Activated CD4-positive, alpha-beta T cell treated with anti-CD3 and anti-CD28 coated beads, Interleukin-2, amount 10 ng/mL, durations not matched to agents 24 days and 14 days (primary cell): ENCODE measurements at places on chromosomes 4 and X. TPM values are rescaled to one million over a fixed set of nuclear protein-coding genes. Genes with fewer than 3 reads are reported as not detected.

AFP gene
- not detected in 2 replicates for total RNA-seq

BEX4 gene
- 4.2 and 5.9 TPM in 2 replicates for total RNA-seq

DNA sequence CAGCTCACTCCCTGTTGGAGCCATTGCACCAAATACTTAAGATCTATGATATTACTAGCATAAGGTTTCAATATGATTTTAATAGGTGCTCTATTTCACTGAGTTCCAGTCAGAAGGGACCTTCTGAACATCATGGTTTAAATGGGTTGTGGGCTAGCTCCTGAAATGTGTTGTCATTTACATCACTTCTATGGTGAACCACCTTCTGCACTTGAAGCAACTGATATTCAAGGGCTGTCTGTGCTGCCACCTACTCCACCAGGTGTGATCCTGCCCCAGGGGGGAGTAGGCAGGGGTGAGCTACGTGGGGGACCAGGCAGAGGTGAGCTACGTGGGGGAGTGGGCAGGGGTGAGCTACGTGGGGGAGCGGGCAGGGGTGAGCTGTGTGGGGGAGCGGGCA, 35.2 kb downstream of the RNF175 start:
- DNase-seq: no peak

DNA sequence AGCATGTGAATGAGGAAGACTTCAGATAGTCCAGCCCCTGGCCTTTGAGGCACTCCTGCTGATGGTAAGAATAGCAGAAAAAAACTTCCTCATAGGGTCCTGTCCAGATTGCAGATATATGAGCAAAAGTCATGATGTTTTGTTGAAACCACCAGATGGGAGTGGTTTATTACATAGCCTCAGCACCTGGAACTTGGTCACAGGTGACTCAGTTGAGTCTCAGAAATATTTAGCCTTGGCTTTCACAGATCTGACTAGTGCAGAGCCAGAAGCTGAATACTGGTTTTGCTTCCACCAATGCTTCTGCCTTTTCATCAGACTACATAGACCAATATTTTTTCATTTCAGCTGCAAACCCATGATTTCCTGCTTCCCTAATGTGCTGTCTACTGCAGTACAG, 994.9 kb upstream of the SLIT2 start:
- no peak for DNase-seq

SHISA3 gene
- total RNA-seq: 0.09 and 0.23 TPM in 2 replicates

DNA sequence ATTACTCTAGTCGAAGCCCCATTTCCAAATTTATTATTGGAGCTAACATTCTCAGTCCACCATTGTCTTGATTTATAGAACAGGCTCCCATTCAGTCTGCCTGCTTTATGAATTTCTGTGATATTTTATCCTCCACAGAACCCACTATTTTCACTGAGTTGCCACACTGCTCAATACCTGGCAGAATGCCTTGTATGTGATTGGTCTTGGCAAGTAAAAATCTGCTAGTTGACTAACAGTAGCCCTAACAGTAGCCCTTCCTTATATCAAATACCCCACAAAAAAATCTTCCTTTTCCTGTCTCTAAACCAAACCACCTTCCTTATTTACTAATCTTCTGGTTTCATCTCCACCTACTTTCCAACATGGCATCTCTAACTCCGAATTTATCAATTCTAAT, 82.6 kb downstream of the CHM start:
- DNase-seq: no peak

VCX3A gene
- total RNA-seq: not detected in 2 replicates

- DNase-seq: no peak
Measured at GRCh38 chr4:56468097-56468422, 643 bp downstream of the SRP72 start.

DNA sequence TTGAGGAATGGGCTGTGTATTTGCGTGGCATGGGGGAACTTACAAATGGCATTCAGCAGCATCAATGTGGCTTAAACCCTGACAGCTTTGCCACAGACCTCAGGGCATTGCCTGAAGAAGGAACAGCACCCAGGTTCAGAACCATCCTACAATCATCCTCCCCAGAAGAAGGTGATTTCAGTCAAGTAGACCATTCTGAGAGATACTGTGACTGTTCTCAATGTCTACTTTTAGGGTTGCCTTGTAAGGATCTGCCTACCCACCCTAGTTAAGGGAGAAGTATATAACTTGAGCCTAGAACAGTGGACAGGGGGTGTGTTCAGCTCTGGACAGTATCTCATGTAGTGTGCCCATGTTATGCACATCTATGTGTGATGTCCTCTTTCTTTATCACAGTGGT, 1.6 kb upstream of the FGF5 start:
- no peak for DNase-seq

- no peak for DNase-seq
Measured at GRCh38 chr4:25795566-25796454, 67.0 kb downstream of the SEL1L3 start.

GPR78 gene
- total RNA-seq: not detected in 2 replicates

CSAG1 gene
- not detected in 2 replicates for total RNA-seq

DNA sequence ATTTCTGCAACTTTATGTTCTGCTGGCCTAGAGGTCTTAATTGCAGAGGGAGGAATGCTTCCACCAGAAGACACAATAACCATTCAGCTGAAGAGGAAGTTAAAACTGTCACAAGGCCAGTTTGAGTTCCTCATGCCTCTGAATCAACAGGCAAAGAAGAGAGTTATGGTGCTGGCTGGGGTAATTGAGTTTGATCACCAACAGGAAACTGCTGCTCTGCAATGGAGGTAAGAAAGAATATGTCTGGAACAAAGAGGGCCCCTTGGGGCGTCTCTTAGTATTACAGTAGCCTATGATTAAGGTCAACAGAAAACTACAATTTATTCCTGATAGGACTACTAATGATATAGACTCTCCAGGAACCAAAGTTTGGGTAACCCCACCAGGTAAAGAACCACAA, 744.0 kb downstream of the FSTL5 start:
- DNase-seq: no peak

- DNase-seq: no peak
Measured at GRCh38 chr4:76253511-76253910, 2.0 kb downstream of the FAM47E start.

DNA sequence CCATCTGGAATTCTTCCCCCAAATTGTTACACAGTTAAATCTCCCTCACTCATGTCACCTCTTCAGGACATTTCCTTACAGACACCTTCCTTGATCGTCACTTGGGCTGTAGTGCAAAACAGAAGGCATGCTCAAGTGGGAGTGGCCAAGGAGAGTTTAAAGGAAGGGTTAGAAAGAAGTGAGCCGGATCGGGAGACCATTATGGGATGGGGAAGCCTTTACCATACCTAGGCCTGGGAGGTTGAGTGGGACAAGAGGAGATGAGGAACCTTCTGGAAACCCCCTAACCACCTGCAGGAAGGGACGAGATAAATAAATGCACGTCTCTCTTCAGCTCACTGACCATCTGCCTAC, 102.7 kb downstream of the UCHL1 start:
- no peak for DNase-seq

RNF128 gene
- total RNA-seq: not detected in 2 replicates

SHROOM2 gene
- not detected in 2 replicates for total RNA-seq

DNA sequence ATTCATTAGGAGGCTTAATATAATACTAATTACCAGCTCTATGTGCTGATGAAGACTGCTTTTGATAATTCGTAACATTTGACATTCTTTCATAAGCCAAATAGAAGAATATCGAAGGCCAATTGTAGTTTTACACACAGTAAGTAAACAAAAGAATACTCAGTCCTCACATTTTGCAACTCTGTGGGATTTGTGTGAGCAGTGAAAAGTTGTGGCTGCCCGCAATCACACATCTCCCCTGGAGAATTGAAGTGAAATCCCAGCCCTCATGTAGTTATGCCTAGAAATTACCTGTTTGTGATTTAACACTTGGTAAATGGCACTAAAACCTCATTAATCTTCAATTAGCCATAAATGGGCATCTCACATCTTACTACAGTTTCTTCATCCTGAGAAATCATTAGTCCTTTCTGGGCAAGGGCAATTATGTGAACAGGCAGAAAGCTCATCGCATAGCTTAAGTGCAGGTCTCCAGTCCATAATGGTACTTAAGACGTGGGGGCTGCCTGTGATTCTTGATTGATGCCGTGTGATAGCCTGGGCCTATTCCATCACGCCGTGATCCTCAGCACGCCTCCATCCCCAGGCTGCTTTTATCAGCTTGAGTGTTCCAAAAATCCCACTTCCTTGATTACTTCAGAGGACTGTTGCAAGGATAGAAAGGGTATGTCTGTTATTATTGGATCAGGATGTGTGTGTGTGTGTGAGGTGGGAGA, 97.9 kb upstream of the METTL14 start:
- no peak for DNase-seq

DNA sequence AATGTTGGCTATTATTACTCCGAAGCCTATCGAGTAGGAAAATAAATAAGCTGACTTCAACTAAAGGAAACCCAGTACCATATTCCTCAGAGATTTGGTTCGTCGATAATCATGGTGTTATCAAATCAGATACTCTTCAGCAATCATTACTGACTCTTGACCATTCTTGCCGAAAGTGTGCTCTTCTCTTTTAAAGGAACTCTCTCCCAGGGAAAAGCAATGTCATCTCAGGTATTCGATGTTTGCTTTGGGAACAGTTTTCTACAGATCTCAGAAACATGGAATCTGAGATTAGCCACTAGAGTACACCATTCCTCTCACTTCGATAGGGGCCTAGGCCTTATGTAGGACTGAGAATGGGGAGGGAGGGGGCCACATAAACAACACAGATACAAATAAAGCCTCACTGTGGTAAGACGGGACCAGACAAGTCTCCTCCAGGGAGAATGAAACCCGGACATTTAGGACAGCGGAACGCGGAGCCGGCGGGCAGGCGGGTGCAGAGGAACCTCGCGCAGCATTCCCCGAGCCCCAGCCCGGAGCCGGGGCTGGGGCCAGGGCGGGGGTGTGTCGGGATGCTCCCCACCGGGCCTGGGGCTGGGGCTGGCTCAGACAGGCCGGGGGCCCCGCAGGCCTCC, 581 bp downstream of the DNAJB14 start:
- DNase-seq: no peak

ITIH6 gene
- not detected in 2 replicates for total RNA-seq

DNA sequence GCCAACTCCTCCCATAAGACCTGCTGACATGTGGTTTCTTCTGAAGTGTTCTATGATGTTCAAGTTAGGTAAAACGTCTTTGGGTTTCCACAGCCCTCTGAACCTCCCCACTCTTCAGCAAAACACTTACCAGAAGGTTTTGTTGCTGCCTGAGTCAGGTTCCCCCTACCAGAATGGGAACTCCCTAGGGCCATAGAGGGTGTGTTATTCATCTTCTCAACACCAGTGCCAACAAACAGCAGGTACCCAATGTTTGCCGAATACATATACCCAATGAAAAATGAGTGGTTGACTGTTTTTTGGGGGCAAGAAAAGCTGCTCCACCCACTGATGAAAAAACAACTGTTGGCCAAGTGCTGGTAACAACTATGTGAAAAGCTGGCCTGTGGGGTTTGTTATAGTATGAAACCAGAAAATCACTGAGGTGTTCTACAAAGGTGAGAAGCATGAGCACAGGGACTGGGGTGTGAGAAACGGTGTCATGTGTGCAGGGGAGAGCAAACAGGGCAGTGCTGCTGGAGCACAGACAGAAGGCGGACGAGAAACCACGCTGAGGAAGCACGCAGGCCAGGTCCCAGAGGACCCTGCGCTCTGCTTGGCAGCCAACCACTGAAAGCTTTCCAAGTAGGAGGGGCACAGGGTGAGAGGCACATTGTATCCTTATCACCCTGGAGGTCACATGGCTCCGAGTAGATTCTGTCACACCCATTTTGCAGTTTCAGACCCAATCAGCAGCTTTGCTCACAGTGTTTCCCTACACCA, 28.8 kb downstream of the ATP8A1 start:
- DNase-seq: peak; percentile 78

DNA sequence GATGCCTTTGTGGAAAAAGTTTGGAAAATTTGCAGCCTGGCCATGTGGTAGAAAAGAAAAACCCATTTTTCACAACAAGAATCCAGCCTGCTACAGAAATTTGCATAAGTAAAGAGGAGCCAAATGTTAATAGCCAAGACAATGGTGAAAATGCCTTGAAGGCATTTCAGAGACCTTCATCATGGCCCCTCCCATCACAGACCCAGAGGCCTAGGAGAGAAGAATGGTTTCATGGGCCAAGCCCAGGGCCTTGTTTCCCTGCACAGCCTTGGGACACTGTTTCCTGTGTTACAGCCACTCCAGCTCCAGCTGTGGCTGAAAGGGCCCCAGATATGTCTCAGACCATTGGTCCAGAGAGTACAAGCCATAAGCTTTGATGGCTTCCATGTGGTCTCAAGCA, 101.4 kb upstream of the LINC00632 start:
- DNase-seq: no peak

- no peak for DNase-seq
Measured at GRCh38 chrX:154082396-154083125, 15.0 kb downstream of the MECP2 start.

NALF2 gene
- 0.51 and 0.88 TPM in 2 replicates for total RNA-seq

MAGEA1 gene
- not detected in 2 replicates for total RNA-seq

TRIM60 gene
- total RNA-seq: not detected in 2 replicates

DNA sequence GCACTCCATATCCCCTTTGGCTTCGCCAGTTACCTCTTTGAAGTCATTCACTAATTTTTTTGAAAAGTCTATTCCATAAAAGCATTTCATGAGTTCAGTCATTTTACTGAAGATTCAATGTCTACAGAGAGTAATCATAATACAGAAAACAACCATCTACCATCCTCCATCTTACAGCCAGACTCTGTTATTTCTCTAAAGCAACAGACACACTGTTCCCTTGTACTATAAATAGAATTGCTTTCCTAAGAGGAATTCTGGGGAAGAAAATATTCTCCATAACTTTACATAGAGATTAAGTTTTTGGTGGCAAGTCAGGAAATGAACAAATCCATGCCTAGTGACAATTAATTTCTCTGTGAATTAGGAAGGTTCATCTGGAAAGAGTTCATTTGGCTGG, 37.0 kb downstream of the XK start:
- DNase-seq: no peak

C4orf36 gene
- total RNA-seq: not detected in 2 replicates

TRIM61 gene
- 3.4 and 3.7 TPM in 2 replicates for total RNA-seq

DNA sequence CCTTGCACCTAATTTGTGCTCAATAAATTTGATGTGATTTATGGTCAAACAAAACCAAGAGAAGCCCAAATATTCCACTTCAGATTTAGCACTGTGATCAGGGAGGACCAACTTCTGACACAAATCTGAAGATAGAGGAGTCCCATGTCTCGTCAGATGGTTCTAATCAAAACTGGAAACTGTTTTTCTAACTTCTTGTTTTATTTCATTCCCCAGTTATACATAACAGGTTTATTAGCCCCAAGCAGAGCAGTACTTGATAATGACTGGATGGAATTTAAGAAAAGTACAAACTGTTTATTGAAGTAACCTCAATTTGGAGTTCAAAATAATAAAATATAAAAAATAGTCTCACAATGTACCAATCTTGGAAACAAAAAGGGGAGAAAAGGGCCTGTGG, 310.3 kb downstream of the LDB2 start:
- no peak for DNase-seq

GRCh38 chr4:158462611-158463010, 59.1 kb upstream of the RXFP1 start:
- DNase-seq: no peak

CCNB3 gene
- total RNA-seq: 0.56 and 1.0 TPM in 2 replicates

- no peak for DNase-seq
Measured at GRCh38 chrX:37905436-37906147, 58.2 kb upstream of the DYNLT3 start.
